ENCODE measurements at places on chromosomes 2 and 18.

GRCh38 chr2:64990876-64991275 lies 1.7 kb downstream of the SLC1A4 start:
- DNase-seq: no peak

DNA sequence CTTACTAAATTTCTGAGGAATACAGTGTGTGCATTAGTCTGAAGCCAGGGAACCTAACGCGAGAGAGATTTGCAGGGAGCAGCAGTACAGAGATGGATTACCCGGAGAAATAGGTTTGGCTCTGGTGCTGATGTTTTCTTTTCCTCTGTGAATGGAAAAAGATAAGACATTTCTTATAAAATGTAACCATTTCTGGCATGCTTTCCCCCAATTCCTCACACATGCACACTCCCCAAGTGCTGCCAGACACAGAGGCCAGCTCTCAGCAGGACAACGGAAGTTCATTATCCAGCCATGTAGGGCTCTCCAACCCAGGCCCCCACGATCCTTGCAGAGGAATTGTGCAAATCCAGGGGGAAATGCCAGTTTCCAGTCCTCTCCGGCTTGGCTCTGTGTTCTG lies 224.5 kb upstream of the MGAT5 start:
- no peak for DNase-seq

DNA sequence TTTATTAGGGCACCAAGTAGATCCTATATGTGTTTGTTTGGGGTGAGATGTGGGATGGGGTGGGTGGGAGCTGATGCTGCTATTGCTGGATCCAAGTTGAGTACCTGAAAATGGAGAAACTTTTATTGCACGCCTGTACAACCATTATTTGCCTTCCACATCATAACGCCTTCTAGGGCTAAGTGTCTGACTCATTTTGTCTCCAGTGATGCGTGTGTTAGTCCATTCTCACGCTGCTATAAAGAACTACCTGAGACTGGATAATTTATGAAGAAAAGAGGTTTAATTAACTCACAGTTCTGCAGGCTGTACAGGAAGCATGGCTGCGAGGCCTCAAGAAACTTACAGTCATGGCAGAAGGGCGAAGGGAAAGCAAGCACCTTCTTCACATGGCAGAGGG lies 58.2 kb downstream of the KDM3A start:
- DNase-seq: no peak

DNA sequence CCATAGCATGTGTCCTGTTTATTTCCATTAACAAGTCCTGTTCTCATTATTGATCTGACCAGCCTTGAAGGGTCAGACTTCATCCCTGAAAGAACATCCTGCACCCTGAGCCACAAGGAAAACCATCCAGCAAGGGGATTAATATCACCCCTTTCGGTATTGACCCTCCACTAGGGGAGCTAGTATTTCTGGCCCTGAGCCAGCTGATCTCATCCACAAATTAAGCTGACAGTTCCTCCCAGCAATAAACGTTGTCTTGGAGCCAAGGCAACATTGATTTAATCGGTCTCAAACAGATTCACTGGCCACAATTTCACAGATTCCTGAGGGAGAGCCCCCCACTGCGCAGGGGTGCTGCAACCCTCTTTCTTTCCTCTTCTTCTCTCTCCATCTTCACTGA lies 353.1 kb upstream of the FANCL start:
- no peak for DNase-seq

GRCh38 chr2:65430603-65431420 lies 1.6 kb downstream of the SPRED2 start:
- peak; percentile 53 for DNase-seq

GRCh38 chr2:95351598-95351915 lies 51.0 kb upstream of the FAHD2A start:
- DNase-seq: no peak

DNA sequence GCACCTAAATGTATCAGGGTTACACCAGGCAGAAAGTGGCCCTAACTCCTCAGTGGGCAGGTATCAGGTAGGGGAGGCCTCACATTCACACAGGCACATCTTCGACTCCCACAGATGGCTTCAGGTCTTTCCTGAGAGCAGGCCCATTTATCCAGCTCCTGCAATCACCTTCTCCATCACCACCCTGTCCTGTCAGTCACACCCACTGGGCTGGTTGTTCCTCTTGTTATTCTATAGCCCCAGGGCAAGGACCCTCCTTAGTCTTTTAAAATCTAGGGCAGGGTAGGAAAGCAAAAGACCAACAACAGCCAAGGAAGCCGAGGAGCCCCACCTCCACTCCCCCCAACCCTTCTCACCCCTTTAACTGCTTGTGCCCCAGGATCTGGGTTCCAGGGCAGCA lies 9.1 kb upstream of the HOXD4 start:
- DNase-seq: no peak

DNA sequence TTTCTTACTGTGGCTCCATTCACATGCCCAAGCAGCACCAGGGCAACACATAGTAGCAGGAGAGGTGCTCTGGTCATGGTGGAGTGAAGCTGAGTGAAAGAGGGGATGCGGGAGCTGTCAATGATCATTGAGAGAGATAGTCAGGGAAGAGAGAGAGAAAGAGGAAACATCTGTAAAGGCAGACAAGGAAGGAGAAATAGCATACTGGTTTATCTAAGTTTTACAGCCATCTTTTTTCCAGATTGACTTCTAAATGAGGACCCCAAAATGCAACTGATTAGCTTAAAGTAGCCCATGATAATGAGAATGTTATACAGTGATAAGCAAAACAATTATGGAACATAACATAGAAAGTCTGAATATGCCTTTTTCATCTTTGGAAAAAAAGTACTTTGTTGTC lies at the start of gene C2orf66:
TSS of gene C2orf66 (minus strand) at position 96 of the 400 bp plus-strand sequence. CDS start at position 77, 19 bp downstream.
- no peak for DNase-seq

DNA sequence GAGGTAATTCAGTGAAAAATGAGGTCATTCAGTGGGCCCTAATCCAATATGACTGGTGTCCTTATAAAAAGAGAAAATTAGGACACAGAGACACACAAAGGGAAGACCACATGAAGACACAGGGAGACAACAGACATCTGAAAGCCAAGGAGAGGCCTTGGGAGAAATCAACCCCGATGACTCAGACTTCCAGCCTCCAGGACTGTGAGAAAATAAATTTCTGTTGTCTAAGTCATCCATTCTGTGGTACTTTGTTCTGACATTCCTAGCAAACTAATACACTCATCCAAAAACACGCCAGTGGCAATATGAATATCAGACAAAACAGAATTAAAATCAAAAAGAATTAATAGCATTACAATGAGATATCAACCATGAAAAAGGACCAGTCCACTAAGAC lies 303.7 kb downstream of the SS18 start:
- DNase-seq: no peak

DNA sequence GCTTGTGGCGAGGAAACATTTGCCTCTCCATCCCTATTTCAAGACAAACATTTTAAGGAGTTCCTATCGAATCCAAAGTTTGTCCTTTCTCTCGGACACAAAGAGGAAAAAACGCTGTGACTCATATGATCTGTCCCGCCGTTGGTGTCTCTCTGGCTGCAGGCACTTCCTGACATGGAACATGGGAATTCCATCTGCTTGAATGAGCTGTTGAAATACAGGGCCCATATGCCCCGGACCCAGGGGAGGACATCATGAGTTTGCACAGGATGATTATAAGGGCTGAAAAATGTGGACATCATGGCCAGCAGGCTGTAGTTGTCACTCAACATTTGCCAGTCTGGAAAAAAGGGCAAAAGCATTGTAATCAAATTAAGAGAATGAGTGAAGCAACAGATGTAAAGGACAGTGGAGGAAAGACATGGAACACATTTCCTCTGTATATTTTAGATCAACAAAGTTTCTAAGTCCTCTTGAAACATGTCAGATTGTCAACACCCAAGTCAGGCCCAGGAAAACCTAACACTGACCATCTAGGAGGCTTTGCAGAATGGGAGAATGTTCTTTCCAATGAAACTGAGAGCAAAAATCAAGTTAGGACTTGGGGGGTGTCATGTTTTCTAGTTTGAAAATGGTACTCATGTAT lies 103.2 kb upstream of the SMIM21 start:
- DNase-seq: no peak

DNA sequence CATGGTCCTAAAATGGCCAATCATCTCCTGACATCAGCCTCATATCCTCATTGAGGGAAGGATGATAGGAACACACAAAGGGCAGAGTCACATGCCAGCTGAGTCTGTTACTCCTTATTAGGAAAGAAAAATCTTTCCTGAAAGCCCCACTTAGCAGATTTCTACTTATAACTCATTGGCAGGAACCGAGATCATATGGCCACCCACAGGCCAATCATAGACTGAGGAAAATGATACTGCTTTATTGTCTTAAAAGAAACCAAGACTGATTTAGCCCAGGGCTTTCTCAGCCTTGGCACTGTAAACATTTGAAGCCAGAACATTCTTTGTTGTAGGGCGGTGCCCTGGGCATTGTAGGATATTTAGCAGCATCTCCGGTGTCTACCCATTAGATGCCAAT lies 18.7 kb downstream of the GKN2 start:
- DNase-seq: no peak

DNA sequence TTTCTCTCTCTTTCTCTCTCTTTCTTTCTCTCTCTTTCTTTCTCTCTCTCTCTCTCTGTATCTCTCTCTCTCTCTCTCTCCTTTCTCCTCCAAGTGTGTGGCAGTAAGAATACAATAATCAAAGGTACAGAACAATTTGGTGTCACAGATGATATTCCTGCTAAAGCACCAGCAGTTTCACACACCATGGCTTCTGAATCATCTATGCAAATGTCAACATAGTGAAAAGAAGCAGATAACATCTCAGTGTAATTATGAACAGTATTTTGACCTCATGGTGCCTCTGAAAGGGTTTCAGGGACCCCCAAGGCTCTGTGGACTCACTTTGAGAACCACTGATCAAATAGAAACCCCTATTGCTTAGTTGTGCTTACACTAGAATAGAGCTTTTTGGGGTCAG lies 38.5 kb upstream of the CSRNP3 start:
- no peak for DNase-seq

GRCh38 chr2:194725169-194725568 lies 931.9 kb upstream of the SLC39A10 start:
- no peak for DNase-seq

GRCh38 chr18:43422518-43422917 lies 145.2 kb upstream of the SYT4 start:
- DNase-seq: no peak

GRCh38 chr2:137050949-137051348 lies 285.6 kb downstream of the THSD7B start:
- no peak for DNase-seq

DNA sequence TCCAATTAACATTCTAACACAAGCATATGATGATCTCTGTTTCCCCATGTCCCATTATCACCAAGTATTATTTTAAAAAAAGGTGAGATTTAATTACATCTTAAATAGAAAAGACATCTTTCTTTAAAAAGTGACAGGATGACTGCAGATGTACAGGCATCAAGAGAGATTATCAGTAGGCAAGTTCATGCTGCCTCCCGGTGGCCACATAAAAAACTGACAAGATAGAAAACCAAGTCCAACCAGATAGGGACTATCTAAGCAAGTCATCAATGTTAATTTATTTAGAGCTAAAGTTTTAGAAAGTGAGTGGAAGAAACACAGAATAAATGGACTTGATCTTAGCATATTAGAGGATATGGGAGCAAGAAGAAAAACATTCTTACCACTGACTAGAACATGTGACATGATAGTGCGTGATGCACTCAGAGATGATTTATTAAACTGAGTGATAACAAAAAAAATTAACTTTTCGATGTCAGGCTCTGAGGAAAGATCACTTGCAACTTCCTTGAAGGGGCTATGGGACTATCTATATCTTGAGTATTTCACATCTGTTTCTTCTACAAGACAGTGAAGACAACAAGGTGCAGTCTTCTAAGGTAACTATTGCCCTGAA lies 5.4 kb upstream of the TDRD15 start:
- no peak for DNase-seq

DNA sequence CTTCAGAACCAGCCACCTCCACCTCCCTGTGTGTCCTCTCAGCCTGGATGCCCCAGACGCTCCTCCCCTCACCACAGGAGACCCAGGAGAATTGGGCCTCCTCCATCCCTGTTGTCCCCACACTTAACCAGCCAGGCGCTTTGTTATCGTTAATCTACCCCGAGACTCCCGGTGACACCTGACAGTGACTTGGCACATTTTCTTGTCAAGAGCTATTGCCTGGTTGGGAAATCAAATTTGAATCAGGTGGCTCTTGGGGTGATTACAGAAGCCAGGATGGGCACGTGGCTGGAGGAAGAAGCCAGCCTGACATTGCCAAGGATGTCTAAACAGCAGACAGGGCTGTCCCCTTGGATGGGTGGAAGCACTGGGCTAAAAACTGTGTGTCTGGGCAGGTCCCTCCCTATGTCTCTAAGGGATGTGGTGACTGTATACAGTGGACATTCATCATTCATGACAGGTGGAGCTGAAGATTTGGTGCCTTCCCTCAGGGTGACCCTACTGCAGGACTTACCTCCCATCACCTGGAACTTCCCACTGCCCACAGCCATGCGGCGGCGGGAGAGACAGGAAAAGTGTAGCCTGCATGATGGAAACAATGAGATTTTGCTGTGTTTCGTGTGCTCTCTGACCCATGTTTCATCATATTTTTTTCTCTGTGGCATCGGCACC lies 157.2 kb upstream of the CAPN13 start:
- no peak for DNase-seq

DNA sequence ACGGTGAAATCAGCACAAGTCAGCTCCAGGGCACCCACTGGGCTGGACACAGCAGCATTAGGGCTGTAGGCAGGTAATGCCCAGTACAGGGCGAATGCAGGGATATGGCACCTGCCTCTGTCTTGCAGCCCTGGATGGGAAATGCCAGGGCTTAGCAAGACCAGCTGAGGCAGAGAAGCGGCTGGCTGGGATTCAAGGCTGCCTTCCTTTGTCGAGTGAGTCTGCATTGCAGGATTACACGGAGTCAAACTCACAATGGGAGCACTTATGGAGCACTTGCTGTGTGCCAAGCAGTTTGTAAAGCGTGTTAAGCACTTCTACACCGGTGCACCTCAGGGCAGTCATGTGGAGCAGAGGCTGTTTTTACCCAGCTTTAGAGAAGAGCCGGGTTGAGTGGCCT lies 87.3 kb upstream of the HDAC4 start:
- no peak for DNase-seq

- no peak for DNase-seq
Measured at GRCh38 chr18:29383311-29384273, 1206.7 kb upstream of the CDH2 start.

GRCh38 chr2:230864605-230865306 lies at the start of gene ITM2C:
Gene ITM2C (plus strand): TSS chr2:230864942. CDS start chr2:230865026, 84 bp downstream.
- peak; percentile 75 for DNase-seq

DNA sequence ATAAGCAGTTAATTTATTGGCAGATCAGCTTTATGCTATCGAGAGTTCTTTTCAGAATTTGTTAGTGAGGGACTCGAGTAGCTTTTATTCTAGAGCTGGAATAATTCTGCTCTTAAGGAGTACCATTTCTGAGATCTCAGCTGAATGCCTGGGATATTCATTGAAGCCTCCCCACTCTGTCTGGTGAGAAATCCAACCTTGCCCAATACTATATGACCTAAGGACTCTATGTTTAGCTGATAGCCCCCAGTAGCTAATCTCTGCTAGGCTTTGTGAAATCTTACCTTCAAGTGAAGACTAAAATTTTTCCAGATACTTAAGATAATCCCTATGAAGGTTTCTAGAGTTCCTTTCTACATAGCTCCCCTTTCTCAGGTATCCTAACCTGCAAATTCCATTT lies 261.4 kb downstream of the SETBP1 start:
- DNase-seq: no peak

- no peak for DNase-seq
Measured at GRCh38 chr2:174722942-174723592, 41.2 kb downstream of the CHRNA1 start.

GRCh38 chr2:71156573-71156972 lies 26.1 kb downstream of the MPHOSPH10 start:
- DNase-seq: no peak

GRCh38 chr2:13558368-13558767 lies 841.6 kb downstream of the TRIB2 start:
- DNase-seq: no peak

- no peak for DNase-seq
Measured at GRCh38 chr2:227365833-227366232, 13.3 kb downstream of the TM4SF20 start.
